ENCODE measurements at places on chromosomes 16 and 17.
A peak's percentile ranks its signal among the peaks of the same experiment; 100 is the strongest.

- DNase-seq, result no peak
Observed at GRCh38 chr16:67676939-67677338, 10.3 kb downstream of the C16orf86 start.

- no peak for DNase-seq
Observed at GRCh38 chr17:31575043-31575442, 183.6 kb downstream of the RAB11FIP4 start.

DNA sequence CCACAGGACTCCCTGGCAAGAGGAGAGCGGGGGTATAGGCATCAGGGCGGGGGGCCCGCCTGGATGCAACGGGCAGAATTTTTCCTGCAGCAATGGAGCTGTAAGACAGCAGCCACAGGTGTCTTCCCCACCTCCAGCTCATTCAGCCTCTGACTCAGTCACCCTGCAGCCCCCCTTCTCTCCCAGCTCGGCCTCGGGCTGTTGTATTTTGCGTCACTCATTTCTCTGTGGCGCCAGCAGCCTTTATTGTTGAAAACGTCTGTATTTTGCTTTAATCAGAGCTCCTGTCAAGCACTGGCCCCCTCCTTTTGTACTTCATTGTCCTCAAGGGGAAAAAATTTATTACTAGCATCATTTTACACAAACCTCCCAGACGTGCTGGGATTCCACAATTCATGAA is 117.7 kb downstream of the WSCD1 start:
- no peak for DNase-seq

DNA sequence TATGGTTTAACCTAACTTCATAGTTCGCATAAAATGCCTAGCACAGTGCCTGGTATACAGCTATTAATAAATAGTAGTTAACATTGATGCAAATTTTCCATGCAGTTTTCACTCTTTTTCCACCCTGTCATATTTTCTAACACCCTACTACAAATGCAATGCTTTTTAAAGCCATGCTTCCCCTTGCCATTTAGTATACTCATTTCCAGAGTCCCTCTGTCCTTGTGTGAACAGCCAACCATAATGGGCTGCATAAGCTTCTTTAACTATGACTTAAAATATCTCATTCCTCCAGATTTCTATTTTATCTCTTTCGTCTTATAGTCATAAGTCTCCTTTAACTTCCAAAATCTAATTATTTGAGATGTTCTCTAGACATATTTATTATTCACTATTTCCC is 284.1 kb downstream of the GRIN2A start:
- DNase-seq, result no peak

GRCh38 chr17:77503916-77504651 is 363.3 kb downstream of the SEC14L1 start:
- no peak for DNase-seq

DNA sequence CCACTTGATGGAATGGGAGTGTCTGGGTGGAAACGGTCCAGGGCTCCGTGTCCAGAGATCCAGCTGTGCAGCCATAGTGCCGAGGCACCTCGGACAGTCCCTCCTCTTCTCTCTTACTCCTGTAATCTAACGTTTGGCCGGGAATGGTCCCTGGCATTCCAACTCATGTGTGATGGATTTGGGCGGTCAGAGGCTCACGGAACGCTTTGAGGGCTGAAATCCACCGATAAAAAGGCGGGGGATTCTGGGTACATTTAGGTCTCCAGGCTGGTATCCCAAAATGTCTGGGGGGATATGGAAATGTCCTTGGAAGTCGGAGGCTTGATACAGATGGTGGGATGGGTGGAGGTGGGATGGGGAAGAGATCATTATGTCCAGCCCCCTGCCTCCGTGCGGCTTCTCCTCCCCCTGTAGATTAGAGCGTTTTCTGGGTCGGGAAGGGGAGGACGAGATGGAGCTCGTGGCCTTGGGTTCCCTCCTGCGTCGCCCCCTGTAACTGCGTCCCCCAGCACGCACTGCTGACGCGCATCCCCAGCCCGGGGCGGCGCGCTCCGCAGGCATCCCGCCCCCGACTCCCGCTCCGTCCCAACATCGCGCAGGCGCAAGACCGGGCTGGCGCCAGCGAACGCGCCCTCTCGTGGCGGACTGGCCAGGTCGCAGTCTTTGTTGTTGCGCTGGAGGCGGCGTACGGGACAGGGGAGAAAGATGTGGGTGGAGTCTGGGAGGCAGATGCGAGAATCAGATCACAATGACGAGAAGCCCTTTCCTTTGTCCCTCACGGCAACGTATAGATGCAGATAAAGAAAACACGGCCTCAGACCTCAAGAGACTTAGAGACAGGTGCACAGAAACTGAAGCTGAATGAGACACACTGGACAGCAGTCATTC is 4.5 kb upstream of the SGCA start:
- DNase-seq, result peak; percentile 91

- no peak for DNase-seq
Observed at GRCh38 chr17:14910916-14911315, 354.2 kb downstream of the PMP22 start.

DNA sequence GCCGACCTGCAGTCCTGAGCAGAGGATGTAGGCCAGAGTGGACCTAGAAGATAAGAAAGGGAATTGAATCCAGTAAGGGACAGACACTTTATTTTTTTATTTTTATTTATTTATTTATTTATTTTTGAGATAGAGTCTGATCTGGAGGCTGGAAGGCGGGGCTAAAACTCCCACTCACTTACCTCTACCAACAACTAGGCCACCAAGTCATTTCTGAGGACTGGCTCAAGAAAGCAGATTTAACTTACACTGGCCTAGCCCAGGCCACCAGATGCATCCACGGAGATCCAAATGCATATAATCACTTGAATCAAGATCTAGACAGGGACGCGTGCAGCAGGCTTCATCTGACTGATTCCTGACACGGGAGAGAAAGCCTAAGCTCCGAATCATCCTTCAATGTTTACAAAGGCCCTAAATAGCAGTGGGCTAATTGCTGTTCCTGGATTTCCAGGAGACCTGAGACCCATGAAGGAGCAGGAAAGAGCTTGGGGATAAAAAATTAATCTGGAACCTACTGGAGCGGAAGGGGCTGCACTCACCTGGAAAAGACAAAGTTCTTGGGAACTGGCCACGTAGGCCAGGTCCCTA is 1.1 kb upstream of the ALOX12 start:
- DNase-seq, result peak; percentile 32

- no peak for DNase-seq
Observed at GRCh38 chr16:56838622-56839337, 26.2 kb upstream of the SLC12A3 start.

DNA sequence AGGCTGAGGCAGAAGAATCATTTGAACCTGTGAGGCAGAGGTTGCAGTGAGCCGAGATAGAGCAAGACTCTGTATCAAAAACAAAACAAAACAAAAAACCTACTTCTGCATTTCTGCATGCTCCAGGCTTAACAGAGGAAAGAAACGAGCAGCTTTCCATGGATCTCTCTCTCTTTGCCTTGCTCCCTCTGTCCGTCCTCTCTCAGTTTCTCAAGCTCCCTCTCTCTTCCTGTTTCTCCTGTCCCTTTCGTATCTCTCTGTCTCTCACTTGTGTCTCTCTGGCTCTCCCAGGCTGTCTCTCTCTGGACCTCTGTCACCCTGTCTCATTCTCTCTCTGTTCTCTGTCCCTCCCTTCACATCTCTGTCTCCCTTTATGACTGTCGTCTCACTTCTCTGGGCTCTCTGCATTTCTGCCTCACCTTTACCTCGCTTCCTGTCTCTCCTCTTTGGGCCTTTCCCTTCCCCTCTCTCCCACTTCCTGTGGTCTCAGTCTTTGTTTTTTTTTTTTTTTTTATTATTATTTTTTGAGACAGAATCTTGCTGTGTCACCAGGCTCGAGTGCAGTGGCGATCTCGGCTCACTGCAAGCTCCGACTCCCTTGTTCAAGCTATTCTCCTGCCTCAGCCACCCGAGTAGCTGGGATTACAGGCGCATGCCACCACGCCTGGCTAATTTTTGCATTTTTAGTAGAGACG is 4.1 kb upstream of the PITPNA start:
- DNase-seq, result no peak

GRCh38 chr17:58282442-58282841 is 1.7 kb upstream of the MPO start:
- DNase-seq, result no peak

DNA sequence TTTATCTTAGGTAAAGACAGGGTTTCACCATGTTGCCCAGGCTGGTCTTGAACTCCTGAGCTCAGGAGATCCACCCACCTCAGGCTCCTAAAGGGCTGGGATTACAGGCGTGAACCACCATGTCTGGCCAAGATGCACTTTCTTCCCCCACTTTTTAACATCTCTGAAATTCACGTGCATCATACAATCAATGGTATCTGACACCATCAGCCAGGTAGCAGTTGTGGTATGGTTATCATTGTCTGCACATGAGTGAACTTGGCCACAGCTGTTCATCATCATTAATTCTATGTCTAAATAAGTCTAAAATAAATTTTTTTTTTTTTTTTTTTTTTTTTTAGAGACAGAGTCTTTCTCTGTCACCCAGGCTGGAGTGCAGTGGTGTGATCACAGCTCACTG is 34.2 kb upstream of the MYLK3 start:
- DNase-seq, result no peak

- no peak for DNase-seq
Observed at GRCh38 chr17:81459864-81460263, 52.7 kb downstream of the ACTG1 start.

DNA sequence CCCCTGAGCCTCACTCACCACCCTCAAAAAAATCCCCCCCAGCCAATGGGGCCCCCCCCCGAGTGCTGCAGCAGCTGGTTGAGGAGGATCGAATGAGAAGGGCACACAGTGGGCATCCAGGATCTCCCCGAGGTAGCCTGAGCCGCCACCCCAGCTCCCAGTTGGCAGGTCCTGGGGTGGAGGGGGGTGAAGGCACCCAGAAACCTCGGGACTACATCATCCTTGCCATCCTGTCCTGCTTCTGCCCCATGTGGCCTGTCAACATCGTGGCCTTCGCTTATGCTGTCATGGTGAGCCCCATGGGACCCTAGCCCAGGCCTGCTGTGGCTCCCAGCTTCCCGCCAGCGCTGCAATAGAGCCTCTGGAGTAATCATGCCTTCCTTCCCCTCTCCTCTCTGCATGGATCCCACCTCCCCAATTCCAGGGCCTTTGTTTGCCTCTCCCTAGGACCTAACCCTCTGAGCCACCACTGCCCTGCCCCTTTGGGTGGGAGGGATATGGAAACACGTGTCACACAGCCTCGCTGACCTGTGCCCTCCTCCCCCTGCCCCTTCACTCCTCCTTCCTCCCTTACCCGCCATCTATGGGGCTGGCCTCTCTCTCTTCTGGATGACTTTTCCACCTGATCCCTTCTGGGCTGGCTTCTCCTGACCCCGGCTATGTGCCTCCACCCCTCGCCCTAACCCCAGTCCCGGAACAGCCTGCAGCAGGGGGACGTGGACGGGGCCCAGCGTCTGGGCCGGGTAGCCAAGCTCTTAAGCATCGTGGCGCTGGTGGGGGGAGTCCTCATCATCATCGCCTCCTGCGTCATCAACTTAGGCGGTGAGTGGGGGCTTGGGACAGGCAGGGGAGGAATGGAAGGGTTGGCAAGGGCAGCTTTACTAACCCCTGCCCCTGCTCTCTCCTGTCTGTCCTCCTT is 1.9 kb downstream of the PRRT2 start:
- no peak for DNase-seq

GRCh38 chr16:69435977-69436820 is 11.8 kb downstream of the CYB5B start:
- DNase-seq, result no peak

- no peak for DNase-seq
Observed at GRCh38 chr17:57574040-57574513, 171.0 kb downstream of the CCDC182 start.

DNA sequence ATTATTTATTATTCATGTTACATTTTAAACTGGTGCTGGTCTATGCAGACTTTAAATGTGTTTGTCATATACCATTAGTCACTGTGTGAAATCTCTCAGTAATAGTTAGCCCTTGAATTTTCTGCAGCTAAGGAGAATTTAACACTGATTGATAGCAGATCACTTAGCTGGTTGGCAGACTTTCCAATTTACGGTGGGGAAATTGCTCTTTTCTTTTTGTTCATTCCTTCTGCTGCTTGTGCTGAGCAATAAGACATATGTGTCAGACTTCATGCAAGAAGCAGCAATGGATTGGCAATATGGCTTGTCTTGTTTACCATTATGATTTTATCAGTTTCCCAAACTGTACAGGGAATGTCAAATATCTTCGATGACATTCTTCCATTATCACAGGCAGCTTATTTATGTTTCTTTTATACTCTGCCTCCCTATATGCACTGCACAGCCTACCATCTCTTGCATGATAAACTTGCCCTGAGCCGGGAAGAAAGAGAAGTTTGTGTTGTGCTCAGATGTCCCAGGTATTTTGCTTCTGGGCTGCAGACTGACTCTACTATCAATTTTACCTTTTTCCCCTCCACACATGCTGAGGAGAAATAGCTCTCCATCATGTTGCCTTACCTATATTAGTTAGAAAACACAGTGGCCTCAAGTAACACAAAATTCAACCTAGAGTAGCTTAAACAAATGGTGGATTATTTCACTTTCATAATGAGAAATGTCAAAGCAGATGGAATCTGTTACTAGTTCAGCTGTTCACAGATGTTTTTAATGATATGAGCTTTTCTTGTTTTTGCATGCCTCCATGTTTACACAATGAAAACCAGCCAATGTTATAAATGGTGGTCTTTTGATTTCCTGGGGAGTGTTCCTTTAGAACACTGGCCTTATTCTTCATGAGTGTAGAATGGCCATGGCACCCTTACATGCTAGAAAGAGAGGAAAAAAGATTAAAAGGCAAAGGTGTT is 968.1 kb upstream of the GOT2 start:
- DNase-seq, result peak; percentile 25

- peak; percentile 53 for DNase-seq
Observed at GRCh38 chr17:4934173-4934979, 2.3 kb downstream of the GP1BA start.

GRCh38 chr16:64381979-64382378 is 739.9 kb downstream of the CDH11 start:
- DNase-seq, result no peak

- no peak for DNase-seq
Observed at GRCh38 chr16:67174706-67175231, 4.4 kb downstream of the NOL3 start.

DNA sequence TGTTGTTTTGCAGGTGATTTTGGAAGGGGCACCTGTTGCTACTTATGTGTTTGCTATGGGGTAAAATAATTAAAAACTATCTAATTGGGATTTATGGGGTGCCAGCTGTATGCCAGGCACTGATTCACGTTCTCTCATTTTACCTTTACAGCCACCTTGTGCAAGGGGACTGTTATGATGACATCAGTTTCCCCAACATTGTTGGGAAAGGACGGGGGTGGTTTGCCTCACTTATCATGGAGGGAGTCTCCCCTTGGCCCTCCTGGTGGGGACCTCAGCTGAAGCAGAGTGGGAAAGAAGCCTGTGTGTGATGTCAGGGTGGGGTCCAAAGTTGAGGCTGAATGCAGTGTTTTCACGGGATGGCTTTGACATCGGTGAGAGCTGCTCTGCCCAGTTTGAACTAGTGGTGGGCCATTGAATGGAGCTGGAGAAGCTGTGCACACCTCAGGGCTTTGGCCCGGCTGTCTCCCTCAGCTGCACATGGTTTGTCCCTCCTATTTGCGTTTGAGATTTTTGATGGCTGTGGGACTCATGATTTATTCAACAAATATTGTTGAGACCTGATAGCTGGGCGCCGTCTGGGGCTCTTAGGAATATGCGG is 36.1 kb downstream of the CMIP start:
- no peak for DNase-seq

GRCh38 chr16:56350491-56351405 is 74.6 kb downstream of the AMFR start:
- DNase-seq, result no peak

- DNase-seq, result peak; percentile 92
Observed at GRCh38 chr17:44820631-44821212, 9.4 kb downstream of the GJC1 start.

- DNase-seq, result peak; percentile 54
Observed at GRCh38 chr17:63082273-63082861, 116.3 kb downstream of the TANC2 start.

All from fibroblast of skin of scalp (primary cell).